Left ventricle myocardium superior (tissue), 1 donor: ENCODE measurements at places on chromosomes 2 and 18.

GRCh38 chr2:241933179-241933911, 63.8 kb downstream of the RTP5 start:
- DNase-seq = no peak

GRCh38 chr2:202717598-202718310, 83.0 kb downstream of the FAM117B start:
- DNase-seq = no peak

DNA sequence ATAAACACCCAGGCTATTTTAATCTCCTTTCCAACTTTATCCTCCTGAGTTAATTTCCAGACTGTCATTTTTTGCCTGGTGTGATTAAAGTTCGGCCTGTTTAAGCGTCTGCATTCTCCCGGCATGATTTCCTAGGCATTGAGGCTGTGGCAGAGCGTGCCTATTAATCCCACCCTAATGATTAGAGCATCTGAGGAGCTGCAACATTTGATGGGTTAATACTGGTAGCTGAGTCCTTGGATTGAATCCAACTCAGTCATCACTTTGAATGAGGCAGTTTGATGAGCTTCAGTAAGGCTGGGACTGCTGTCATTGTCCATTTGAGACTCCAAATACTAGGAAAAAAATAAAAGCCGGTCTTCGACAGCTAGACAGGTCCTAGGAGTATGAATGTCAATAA, 882.5 kb downstream of the SLC4A3 start:
- no peak for DNase-seq

DNA sequence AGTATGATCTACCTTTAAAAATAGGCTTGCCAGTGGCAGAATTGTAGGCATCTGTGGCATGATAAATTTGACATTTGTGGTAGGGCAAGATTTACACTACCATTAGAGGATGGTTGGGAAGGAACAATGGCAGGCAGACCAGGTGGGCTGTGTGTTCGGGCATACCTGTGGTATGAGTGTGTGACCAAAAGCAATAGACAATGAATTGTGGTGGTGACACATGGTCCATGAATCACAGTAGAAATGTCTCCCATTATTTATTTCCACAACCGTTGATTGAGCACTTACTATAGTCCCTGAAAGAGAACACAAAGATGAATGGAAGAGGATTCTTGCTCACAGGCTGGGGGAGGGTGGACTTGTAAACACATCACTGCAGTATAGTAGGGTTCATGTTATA, 29.9 kb upstream of the RUFY4 start:
- DNase-seq = no peak

GRCh38 chr18:41034413-41034812, 920.6 kb upstream of the PIK3C3 start:
- no peak for DNase-seq

GRCh38 chr18:79355433-79356335, 40.0 kb upstream of the NFATC1 start:
- DNase-seq = no peak

DNA sequence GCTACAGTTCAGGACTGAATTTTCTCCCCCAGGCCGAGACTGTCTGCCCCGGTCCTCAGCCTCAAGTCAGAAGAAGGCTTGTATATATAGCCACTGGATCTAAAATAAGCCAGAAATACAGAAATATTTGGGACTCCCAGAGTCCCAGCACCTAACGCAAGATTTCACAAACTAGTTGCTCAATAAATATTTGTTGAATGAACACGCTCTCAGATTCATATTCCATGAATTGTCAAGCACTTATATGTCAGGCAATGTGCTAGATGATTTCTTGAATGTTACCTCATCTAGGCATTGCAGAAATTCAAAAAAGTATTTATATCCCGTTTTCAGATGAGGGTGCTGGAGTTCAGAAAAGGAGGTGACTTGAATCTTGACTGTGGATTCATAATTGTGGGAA, 163.7 kb upstream of the KLHL29 start:
- DNase-seq = no peak

GRCh38 chr18:76460482-76460881, 34.6 kb downstream of the ZNF516 start:
- DNase-seq = no peak

GRCh38 chr2:86315084-86315483, 22.3 kb downstream of the REEP1 start:
- no peak for DNase-seq

DNA sequence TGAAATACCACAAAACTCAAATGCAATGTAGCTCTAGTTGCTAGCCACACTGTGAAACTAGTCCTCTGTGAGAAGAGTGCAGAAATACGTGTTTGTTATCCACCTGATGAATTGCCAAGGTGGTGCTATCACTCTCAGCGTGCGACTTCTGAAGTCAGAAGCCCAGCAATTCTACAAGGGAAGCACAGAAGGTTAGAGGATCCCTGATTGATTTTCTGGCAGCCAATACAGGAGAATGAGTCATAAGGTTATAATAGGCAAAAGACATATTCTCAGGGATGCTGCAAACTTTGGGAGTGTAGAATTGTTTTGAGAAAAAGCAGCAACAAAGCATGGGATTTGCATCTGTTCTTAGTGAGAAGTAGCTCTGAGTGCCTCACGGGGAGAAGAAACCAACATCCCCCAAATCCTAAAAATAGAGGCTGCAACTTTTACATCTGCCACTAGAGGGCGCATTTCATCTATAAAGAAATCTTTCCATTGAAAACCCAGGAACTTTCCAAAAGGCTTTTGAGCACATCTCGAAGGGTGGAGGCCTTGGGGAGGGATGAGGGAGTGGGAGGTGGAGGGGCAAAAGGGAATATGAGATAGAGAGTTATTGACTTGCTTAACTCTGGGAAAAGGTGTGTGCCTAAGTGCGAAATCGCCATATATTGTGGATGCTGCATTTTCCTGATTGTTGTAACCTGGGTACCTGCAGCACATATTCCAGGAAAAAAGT, 78.0 kb downstream of the TMEM182 start:
- DNase-seq = no peak

DNA sequence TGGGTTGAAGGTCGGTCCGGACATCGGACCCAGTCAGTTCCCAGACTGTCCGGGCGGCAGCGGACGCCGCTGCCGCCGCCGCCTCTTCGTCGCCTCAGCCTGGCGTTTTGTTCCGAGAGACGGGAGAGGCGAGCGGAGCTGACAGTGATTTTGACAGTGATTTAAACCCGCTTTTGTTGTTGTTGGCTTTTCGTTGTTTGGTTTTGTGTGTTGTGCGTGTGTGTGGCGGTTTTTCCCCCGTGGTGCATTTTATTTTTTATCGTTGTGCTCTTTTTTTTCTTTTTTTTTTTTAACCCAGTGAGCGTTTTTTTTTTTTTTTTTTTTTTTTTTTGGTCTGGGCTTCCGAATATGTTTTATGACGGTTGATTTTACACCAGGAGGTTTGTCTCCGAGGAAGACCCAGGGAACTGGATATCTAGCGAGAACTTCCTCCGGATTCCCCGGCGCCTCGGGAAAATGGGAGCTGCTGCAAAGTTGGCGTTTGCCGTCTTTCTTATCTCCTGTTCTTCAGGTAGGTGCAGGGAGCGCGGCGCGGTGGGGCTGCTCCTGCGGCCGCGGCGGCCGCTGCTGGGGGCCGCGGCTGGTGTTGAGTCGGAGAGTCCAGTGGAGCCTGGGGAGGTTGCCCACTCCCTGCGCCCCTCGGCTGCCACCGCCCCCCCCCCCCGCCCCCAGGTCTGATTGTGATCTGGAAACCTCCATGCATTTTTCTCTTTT, at the start of gene ACVR2A:
ACVR2A (plus strand) TSS at position 333 of the 714 bp plus-strand sequence; CDS start at position 457, 124 bp downstream.
- peak; percentile 52 for DNase-seq

DNA sequence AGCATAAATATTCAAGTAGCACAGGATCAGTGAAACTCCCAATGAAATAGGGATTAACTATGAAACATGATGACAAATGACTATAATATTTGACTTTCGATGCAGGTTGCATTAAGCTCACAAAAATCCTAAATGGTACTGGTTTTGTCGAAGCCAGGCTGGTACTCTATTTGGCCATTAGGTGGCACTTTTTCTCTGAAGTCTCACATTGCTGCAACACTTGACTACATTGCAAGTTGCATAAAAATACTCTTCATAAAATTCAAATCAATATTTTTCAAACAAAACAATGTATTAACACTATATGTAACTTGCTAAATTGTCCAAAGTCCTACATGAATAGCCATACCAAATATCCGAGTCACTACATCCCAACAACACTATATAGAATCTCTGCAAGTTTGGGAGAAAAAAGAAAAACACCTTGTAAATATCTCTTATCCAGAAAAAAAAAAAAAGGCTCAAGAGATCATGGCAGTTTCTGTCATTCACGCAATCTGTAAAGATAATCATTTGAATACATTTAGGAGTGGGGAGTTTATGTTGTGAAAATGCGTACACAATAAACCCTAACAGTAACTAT, 9.5 kb downstream of the RTTN start:
- DNase-seq = no peak

GRCh38 chr18:64254399-64255093, 105.7 kb upstream of the LINC00305 start:
- DNase-seq = no peak

- DNase-seq = no peak
Observed at GRCh38 chr2:50449306-50449705, 582.6 kb downstream of the NRXN1 start.

GRCh38 chr2:28904802-28905457, 10.5 kb downstream of the WDR43 start:
- DNase-seq = no peak

DNA sequence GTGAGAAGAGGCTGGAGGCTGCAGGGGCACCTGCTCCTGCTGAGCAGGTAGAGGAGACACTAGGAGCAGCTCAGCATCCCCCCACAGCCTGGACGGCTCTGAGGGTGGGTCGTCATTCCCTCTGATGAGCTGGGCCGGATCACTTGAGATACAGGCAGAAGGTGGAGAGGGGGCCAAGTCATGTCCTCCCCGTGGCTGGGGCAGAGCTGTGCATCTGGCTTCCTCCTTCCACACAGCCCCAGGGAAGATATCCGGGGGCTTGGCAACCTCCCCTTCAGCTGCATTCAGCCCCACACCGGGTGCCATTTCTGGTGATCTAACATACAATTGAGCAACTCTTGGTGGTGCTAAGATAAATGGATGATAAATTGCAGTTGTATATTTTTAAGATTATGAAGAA, 236.9 kb downstream of the LDLRAD4 start:
- no peak for DNase-seq

GRCh38 chr2:85511008-85511811, 27.8 kb upstream of the MAT2A start:
- DNase-seq = no peak

- no peak for DNase-seq
Observed at GRCh38 chr2:159775021-159775420, 23.0 kb downstream of the CD302 start.

GRCh38 chr2:136008205-136008865, 22.9 kb upstream of the DARS1 start:
- peak; percentile 40 for DNase-seq

DNA sequence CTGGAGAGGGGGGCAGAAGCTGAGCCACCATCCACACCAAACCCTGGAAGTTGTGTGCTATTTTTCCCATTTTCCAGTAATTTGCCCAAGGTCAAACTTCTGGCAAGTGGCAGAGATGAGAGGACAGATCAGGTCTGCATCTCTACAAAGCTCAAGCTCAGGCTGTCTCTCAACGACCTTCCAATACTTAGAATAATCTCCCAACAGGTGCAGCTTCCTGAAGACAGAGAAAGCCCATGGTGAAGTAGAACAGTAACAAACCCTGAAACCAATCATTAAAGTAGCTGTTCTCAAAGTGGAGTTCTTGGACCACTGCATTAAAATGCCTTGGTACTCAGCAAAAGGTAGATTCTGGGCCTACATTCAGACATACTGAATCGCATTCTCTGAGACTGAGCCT, 37.6 kb downstream of the TMEM131 start:
- no peak for DNase-seq

- no peak for DNase-seq
Observed at GRCh38 chr2:145765874-145766273, 1246.0 kb upstream of the ZEB2 start.

GRCh38 chr2:138474100-138474825, 27.3 kb upstream of the SPOPL start:
- DNase-seq = no peak

GRCh38 chr2:178526256-178526655, 46.0 kb downstream of the PLEKHA3 start:
- DNase-seq = no peak

DNA sequence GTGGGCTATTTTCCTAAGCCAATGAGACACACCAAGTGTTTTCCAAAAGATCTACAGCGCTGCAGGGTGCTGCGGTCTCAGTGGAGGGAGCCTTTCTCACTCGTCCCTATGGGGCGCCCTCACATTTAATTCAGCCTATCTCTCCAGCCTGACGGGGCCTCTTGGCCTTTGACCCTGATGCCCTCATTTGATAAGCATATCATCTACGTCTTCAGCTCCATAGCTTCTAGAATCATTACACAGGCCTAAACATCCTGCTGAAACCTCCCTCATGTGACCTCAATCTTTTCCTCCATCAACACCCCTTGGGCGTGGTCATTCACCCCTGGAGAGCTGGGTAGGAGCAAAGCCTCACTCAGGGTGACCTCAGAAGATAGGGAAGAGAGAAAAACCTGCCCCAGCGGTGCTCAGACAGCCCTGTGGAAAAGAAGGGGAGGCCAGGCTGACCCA, 57.4 kb downstream of the CYP26B1 start:
- DNase-seq = no peak

GRCh38 chr2:62966991-62967390, 83.6 kb upstream of the OTX1 start:
- no peak for DNase-seq

DNA sequence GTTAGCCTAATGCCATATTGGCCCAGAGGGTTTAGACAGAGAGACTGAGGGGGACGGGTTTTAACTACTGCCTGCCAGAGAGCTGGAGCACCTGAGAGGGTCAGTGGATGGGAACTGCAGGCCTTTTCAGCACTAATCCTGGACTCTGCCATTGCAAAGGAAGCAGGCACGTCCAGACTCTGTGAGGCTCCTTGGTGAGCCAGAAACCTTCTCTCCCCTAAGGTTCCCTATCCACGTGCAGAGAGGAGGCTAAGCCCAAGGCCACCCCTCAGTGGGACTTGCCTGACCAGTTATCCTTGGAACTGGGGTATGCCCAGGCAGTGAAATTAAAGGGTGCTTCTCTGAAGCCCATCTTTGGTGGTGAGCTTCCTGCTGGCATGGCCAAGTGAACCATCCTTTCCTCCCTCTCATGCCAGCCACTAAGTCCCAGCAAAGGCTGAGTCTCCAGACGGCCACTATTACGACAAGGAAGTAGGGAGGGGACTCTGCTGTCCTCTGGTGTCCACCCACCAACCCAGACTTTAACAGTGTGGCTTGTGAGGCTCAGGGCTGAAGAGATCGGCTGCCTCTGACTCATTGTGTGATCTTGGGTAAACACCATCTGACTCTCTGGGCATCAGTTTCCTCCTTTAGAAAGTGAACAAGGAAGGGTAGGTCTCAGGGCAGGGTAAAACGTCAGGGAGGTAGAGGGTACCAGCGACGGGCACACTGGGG, 3.9 kb upstream of the MLPH start:
- no peak for DNase-seq

- peak; percentile 65 for DNase-seq
Observed at GRCh38 chr2:219509780-219510511, 4.3 kb upstream of the ASIC4 start.

DNA sequence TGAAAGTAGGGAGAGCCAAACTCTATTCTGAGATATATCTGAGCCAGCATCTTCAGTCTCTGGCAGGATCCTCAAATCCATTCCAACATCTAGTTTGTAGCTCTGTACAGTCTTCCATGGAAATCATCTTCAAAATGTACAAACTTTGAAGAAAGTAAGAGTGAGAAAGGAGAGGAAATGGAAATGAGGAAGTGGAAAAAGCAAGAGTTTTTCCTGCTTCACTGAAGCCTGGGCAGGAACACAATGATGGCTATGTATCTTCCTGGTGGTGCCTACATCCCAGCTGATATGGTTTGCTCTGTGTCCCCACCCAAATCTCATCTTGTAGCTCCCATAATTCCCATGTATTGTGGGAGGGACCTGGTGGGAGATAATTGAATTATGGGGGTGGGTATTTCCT, 4.1 kb upstream of the RPIA start:
- DNase-seq = no peak
